ENCODE measurements at places on chromosomes 7 and 10.

DNA sequence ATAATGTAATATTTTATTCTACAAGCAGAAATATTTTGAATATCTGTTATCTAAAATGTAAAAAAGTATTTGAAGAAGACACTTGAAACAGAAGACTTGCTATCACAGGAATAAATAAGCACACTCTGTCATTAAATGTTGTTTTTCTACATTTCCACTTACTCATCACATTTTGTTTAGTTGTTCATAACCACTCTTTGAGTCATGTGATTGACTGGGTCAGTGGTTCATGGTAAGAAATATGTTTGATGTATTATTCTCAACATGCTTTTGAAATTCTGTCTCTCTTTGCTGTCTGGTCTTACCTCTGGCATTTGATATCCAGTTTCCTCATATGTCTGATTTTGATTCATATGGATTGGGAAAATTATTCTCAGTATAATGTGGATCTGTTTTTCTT, 171.8 kb downstream of the SUGCT start:
- no peak for DNase-seq

DNA sequence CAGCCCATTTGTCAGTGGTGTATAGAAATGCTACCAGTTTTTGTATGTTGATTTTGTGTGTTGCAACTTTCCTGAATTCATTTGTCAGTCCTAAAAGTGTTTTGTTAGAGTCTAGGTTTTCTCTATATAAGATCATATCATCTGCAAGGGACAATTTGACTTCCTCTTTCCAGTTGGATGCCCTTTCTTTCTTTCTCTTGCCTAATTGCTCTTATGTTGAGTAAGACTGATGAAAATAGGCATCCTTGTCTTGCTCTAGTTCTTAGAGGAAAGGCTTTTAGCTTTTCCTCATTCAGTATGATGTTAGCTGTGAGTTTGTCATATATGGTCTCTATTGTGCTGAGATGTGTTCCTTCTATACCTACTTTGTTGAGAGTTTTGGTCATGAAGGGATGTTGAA, 161.7 kb upstream of the TPK1 start:
- DNase-seq, result no peak

DNA sequence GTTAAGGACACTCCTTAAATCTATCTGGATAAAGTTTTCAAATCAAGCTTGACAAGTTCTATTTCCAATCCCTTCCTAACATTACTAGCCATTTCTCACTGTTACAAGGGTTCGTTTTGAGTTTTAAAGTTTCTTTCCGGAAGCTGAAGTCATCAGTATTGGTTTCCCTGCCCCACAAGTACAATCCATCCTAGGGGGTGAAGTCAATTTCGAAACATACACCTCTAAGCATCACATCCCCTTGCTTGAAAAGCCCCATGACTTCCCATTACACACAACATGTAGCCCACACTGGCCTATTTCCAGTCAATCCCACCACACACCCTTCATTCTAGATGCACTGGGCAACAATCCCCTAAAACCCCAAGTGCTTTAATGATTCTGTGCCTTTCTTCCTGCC, 13.0 kb downstream of the DPY19L1 start:
- DNase-seq, result no peak

DNA sequence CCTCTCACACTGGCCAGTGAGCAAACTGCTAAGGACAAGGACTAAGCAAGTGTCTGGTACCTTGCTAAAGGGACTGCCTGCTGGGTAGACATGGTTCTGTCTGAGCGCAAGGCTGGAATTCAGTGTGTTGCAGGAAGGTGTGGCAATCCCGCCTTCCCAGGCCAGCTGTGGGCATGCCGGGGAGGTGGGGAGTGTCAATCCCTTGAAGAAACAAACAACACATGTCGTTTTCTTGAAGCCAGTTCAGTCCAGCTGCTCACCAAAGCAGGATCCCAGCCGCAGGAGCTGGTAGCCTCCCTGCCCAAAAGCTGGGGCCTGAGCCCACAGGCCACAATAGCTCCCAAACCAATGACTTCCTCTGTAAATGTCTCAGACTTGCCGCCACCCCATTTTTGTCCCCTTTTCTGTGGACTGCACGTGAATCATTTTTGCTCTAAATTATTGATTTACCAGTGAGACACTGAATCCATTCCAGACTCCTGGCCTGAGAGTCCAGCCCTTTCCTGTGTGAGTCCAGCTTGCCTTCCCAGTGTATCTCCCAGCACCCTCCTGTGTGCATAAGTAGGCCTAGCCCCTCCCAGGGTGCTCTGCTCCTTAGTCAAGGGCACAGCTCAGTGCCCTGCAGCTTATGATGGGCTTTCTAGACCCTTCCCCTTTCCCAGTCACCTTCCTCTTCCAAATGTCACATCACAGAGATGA, 166.8 kb downstream of the RGS10 start:
- DNase-seq, result no peak

DNA sequence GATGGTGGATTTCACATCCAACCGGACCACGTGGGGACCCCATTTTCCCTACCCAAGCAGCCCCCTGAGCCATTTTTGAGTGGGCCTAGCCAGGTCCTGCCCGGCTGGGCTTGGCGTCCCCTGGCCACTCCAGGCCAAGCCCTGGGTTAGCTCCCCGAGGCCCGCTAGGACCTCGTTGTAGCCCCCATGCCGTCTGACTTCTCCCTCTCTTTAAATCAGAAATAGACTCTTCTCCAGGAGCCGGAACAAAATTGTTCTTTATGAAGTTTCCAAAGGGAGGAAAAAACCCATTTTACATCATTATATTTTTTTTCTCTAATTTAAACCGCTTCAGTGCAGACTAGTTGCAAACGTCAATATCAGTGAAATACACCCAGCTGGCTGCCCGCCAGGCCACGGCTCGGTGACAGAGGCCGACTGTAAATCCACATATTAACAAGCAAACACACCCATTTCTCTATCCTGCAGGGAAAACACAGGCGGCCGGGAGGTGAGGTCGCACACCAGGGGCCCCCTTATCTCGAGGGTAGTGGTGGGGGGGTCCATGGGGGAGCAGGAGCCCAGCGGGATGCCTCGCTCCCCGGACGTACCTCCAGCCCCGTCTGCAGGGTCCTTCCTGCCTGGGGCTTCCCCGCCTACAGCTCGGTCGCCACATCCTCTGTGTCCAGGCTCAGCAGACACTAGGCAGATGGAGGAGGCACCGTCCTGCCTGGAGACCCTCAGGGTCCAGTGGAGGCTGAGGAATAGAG, 72.7 kb downstream of the ELFN1 start:
- no peak for DNase-seq

DNA sequence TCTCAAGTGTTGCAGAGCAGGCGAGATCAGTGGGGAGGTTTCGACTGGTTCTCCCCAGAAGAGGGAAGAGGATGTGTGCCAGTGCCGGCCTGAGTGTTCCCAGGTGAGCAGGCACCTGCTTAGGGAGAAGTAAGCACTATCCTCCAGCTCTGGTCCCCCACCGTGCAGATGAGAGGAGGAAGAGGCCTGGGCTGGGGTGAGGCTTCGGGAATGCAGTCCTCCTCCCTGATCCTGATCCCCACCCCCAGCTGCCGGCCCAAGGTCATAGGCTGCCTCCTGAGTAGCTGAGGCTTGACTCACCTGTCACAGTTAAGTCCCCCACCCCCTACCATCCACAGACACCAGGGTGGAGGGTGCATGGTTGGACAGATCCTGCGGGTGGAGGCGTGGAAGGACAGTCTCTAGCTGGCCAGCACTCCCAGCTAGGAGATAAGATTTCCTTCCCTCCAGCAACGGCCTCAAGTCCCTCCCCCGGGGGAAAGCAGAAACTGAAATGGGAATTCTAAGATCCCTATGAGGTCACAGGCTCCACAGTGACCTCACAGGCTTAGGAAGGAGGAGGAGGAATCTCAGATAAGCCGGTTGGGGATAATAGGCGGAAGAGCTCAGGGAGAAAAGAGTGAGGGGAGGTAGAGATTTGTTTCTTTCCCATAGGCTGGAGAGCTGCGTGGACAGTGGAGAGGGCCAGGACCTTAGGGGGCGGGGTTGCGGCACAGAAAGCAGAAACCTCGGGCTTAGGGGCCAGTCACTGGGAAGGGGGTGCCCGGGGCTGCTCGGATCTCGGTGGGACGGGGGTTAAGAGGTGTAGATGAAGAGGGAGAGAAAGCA, 1.0 kb downstream of the LRCH4 start:
- peak; percentile 36 for DNase-seq

- DNase-seq, result no peak
Observed at GRCh38 chr10:51321980-51322379, 247.7 kb downstream of the PRKG1 start.

DNA sequence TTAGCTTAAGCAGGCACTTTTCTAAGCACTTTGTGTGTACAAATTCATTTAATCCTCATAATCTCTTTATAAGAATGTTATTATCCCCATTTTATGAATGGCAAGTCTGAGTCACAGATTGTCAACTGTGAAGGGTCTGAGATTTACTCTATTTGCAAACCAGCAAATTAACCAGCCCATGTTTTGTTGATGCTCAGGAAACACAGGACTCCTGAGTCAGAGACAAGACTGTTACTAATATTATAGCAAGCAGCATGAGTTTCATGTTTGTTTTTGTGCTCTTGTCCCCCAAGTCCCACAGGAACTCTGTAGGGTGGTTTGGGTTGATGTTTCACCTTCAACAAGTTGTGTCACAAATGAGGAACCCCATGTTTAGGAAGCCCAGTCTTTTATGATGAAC, 182.0 kb upstream of the PPP1R3A start:
- no peak for DNase-seq

- DNase-seq, result no peak
Observed at GRCh38 chr7:76048668-76048988, 722 bp downstream of the MDH2 start.

- DNase-seq, result no peak
Observed at GRCh38 chr10:132138596-132138995, 48.2 kb upstream of the DPYSL4 start.

DNA sequence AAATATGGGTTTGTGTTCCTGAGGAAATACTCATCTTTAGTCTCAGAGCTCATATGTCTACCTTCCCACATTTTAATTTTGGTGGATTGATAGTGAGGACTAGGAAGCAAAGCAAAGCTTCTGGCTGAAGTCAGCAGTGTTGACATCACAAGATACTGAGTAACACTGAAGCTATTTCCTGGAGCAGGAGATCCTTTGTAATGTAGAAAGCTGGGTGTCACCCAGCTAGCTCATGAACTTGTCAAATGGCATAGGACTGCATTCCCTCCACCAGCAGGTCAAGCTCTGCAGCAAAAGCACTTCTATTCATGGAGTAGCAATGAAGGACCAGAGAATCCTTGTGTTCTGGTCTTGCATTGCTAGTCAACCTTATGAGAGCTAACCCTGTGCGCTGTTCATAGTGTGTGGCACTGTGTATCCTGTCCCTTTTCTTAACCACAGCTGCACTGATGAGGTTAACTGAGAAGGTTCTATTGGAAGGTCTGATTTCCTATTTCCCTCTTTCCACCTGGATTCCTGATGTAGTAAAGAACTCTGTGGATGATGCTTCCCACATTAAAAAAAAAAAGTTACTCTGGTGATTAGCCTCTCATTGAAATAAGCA, 94.8 kb upstream of the ZNF804B start:
- no peak for DNase-seq

DNA sequence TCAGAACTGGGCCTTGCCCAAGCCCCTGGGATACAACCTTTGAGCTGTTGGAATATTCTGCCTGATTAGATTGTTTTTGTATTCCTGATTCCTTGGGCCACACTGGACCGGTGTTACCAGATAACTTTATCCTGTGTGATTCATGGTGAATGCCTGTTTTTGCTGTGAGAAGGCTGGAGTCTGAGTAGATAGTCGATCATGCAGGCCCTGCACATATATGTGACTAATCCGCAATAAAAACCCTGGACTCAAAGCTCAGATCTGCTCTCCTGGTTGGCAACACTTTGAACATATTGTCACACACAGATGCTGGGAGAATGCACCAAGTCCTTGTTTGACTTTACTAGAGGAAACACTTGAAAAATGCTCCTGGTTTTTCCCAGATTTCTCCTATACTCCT, 183.9 kb upstream of the MBL2 start:
- no peak for DNase-seq

- no peak for DNase-seq
Observed at GRCh38 chr10:124477614-124478363, 16.2 kb downstream of the LHPP start.

DNA sequence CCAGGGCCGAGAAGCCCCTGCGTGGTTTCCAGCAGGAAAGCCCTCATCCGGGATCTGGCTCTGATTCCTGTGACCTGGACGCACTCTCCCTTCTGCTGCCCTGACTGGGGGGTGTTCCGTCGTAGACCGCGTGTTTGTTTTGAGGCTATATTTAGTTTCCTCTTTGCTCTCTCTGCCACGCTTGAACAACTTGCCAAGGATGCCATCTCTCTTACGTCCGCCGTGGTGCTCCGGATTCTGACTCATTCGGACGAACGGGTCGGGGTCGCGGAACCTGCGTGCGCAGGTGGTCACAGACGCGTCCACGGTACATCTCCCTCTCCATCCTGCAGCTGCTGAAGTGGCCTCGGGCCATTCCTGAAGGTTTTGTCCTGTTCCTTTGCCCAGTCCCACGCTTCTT, 10.4 kb upstream of the SORCS3 start:
- no peak for DNase-seq

DNA sequence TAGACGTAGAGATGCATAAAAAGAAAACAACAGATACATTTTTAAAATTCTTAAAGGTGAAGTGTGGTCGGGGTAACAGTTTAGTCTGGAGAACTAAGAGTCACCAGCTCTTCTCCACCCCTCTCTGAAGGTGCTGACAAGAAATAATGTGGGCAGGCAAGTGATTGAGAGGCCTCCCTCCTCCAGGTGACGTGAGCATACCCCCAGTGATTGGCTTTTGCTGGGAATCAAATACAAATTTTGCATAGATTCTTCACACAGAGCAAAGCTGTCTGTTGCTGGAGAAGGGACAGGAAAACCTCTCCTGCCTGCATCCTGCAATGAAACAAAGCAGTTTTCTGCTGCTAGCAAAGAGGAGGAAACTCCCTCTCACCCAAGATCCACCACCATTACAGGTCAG, 115.0 kb downstream of the DGKB start:
- no peak for DNase-seq

DNA sequence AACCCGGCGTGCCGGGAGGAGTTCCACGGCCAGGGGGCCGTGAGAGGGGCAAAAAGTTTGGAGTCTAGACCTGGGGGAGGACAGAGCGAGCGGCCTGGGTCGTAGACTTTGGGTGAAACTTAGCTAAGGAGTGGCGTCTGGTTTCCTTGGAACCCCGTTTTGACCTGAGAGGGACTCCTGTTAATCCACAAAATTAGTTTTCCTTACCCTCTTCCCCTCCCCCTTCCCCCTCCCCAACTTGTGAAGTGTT, 574 bp downstream of the MARCHF5 start:
- no peak for DNase-seq

GRCh38 chr10:124364674-124365073, 54.0 kb downstream of the OAT start:
- no peak for DNase-seq

GRCh38 chr10:74852381-74852780, 26.0 kb downstream of the KAT6B start:
- DNase-seq, result no peak

GRCh38 chr7:136389933-136390332, 412.8 kb upstream of the MTPN start:
- DNase-seq, result no peak

- peak; percentile 37 for DNase-seq
Observed at GRCh38 chr7:150356265-150356897, 12.2 kb upstream of the REPIN1 start.

- no peak for DNase-seq
Observed at GRCh38 chr10:17059197-17059688, 70.4 kb downstream of the CUBN start.

Measured in NCI-H2107 (cell line).